ENCODE measurements at places on chromosomes 16 and 17.

GRCh38 chr17:62111562-62112171 is 46.6 kb upstream of the MED13 start:
- no peak for DNase-seq

DNA sequence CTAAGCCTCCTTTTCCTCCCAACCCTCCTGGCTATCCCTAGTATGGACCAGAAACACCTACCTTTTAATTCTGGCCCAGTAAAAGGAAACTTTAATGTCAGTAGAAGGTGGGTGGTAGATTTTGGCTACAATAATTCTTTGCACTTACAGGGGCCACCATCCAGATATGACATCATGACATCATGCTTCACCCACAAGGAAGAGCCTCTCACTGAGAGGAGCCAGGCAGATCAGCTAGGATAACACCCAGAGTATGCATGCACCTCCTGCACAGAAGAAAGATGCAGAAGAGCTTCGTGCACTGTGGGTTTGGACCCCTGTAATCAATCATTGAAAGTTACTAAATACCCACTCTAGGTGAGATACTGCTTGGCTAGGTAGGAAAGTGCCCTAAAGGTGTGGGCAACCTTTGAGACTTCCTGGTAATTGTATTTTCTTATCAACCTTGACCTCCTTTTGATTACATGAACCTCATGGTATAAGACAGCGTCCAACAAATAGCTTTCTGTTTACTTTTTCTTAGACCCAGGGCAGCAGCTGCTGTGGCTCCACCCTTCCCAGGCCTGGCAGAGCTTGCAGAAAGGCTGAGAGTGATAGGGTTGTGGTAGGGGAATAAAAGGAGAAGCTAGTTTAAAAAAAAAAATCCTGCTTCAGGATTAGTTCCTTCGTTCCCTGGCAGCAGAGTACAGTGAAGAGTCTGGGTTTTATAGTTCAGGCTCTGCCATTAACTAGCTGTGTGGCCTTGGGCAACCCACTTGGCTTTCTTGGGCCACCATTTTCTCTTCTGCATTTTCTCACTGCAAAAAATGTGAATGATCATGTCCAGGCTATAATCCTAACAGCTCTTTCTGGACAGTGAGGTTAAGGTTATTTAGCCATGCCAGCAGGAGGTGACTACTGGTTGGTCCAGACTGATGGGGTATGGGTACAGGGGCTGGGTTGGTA is 6.2 kb downstream of the MAP3K14 start:
- DNase-seq: peak; percentile 80

- no peak for DNase-seq
Measured at GRCh38 chr16:17696616-17697015, 225.9 kb upstream of the XYLT1 start.

GRCh38 chr17:74252211-74252610 is 21.8 kb upstream of the DNAI2 start:
- DNase-seq: no peak

- no peak for DNase-seq
Measured at GRCh38 chr17:58279016-58279711, 1.6 kb downstream of the MPO start.

- DNase-seq: peak; percentile 69
Measured at GRCh38 chr16:68972013-68972412, 128.7 kb downstream of the TANGO6 start.

DNA sequence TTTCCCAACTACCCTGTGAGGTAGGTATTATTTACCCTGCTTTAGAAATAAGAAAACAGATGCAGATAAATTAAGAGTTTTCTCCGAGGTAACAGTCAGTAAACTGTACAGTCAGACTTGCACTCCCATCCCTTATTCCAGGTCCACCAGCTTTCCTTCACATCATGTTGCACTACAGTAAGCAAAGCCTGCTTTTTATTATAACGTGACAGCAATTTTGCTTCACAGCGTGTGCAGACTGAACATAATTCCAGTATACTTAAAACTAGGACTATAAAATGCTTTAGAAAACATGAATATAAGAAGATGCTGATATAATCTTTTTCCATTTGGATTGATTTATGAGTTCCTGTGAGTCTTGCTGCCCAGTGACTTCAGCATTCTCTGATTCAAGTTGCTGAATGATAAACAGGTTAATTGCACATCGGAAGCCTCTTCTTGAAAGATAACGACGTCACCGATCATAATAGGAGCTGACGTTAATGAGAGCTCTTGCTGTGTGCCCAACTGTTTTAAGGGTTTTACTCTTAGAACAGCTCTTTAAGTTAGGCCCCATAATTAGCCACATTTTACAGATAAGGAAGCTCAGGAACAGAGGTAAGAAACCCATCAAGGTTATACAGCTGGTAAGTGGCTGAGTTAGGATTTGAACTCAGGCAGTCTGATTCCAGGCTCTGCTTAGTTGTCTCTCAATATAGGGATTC is 1.4 kb downstream of the LIG3 start:
- peak; percentile 45 for DNase-seq

DNA sequence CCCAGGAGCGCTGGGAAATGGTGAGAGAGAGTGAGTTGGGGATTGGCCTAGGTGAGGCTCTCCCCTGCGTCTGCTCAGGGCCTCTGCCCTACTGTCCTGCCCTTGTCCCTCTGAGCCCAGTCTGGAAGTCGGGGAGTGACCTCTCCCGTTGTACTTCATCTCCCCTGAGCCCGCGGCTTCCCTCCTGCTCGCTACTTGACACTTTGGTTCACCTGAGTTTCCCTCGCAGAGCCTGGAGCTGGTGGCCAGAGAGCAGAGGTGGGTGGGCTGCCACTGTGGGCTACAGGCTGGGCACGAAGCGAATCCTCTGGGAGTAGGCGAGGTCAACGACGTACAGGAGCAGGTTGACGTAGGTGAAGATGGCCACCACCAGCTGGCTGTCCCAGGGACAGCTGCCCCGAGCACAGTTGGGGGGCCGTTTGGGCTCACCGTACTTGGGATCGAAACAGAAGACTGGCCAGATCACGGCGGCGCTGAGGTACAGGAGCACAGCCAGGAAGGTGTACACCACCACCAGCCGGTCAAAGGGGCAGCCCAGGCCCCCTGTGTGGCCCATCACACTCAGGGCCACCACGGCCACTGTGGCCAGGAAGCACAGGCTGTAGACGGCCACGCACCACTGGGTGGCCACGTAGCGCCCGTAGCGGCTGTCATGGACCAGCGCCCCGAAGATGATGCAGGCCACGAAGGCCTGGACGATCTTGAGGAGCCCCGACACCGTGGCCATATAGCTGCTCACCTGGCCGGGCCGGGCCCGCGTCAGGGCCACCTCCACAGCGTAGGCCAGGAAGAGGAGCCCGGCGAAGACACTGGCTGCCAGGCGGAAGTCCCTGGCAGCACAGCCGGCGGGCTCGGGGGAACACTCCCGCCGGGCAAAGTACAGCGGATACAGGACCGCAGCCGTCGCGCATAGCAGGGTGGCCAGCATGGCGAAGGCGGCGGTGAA is 3.7 kb upstream of the PYCR1 start:
- DNase-seq: no peak

DNA sequence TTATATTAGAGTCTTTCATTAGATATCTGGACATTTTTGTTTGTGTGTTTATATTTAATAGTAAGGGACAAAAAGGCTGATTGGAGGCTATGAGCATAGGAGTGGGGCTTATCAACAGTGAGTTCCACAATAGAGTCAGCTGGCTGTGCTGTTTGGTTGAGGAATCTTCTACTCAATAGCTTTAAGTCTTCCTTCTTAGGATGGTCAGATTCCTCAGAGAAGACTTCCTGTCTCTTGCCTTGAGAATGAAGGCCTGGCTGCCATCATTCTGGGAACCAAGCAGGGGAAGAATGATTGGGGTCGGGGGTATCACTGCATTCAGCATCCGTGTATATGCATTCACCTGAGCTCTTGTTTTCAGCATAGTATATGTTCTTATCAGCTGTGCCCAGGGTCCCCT is 31.9 kb upstream of the ABCC11 start:
- DNase-seq: no peak

DNA sequence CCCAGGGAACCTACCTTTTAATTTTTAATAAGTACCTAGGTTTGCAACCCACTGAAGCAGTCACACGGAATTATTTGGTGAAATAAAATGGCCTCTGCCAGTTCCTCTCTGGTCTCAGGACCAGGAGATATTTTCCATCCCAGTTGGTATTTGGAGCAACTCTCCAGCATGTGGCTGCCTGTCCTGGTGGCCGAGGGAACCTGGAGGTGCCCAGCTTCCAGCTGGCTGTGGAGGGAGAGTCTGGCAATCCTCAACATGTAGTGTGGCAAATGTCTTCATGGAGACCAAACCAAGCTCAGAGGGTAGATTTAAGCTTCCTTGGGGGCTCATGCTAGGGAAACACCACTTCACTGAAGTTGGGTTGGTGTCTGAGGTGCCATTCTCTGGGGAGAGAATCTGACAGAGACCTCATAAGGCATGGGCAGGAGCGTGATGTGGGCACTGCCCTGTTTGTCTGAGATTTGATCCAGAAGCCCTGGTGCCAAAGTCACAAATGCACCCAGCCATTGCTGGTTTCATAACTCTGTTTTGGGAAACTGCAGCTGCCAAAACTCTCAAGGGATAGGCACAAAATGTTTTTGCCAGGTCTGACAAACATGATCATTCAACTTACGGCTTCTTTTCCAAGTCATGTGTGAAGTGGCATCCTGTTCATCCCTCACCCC is 2.8 kb downstream of the MT1X start:
- DNase-seq: no peak

All from NCI-H510A treated with DMSO at 0.1 percent for 48 hours (cell line).